C1 segment of cervical spinal cord (tissue), 14 donors: ENCODE measurements at places on chromosomes 7 and 10.

GRCh38 chr7:33369888-33370287 is 240.5 kb downstream of the BBS9 start:
- DNase-seq: no peak

DNA sequence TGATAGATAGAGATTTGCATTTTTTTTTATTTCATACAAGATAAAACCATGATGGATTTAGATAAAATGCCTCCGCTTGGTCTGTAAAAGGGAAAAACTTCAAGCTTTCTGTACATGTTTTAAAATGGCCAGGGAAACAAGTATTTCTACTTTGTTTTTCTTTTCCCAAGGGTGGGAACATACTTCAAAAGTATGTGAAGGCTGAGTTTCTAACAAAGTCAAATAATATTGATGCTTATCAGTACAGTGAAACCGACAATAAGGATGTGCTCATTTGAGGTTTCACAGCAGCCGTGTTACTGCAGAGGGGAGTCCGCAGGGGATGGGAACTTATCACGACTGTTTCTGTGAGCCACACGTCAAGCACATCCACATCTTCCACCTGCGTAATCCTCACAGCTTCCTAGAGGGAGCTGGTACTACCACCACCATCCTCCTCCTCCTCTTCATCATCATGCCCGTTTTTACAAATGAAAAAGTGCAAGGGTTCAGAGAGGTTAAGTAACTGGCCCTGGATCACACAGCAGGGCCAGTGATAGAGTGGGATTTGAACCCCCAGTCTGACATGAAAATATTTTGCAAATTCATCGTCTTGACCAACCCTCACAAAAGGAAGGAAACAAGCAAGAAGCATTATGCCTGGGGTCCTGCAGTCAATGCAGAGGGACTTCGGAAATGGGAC is 94.3 kb downstream of the GPR26 start:
- no peak for DNase-seq

DNA sequence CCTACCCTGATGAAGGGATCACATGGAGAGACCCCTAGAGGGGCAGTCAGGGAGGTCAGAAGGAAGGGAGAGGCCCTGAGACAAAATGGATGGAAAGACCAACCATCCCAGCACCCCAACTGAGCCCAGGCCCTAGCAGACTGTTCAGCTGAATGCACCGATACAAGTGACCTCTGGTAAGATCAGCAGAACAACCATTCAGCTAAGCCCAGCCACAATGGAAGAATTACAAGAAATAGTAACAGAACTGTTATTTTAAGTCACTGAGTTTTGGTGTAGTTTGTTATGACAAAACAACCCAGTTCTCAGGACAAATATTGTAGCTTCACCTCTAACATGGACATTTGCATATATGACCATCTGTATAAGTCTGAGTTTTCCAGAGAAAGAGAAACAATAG is 210.4 kb upstream of the SVIL start:
- no peak for DNase-seq

- DNase-seq: no peak
Measured at GRCh38 chr10:47404446-47404845, 20.4 kb upstream of the ZNF488 start.

- no peak for DNase-seq
Measured at GRCh38 chr10:133375357-133376115, 2.4 kb upstream of the ECHS1 start.

DNA sequence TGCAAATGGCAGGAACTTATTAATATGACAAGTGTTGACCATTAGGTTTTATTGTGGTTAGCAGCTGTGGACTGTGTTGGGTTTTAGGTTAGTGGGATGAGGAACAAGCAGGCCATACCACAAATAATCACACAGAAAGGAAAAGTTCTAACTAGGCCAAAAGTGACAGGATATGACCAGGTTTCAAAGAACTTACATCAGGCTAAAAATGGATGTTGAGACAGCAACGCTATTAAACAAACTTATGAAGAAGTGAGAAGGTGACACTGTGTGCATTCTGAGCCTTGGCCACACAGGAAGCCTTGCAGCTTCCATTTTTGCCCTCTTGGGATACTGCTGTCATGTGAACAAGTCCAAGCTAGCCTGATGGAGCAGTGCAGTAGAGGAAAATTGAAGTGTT is 568.8 kb downstream of the HTR7 start:
- no peak for DNase-seq

GRCh38 chr7:30996256-30996655 is 32.5 kb downstream of the GHRHR start:
- DNase-seq: no peak

DNA sequence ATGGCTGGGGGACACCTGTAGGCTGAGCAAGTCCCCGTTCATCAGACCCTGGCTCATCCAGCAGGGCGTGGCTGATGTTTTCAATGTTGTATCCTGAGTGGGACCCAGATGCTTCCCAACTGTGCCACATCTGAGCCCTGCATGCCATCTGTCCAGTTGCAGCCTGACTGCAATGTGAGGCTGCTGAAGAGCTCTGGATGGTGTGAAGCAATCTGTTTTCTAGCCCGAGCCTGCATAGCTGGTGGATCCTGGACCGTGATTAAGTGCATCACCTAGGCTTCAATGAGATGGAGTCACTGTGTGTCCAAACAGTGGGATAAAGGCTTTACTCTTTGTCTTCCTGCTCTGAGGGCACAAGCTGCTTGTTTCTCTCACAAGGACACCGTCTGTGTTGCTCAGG is 99.8 kb downstream of the TCF7L2 start:
- no peak for DNase-seq

- DNase-seq: no peak
Measured at GRCh38 chr7:157485361-157485831, 148.6 kb downstream of the DNAJB6 start.
